ENCODE measurements at places on chromosomes 5 and 9. TPM values are rescaled to one million over a fixed set of nuclear protein-coding genes. Genes with fewer than 3 reads are reported as not detected.
A peak's percentile ranks its signal among the peaks of the same experiment; 100 is the strongest.

The RABL6 gene
- 84.6 TPM for polyA plus RNA-seq

The SPATA31C1 gene
- polyA plus RNA-seq = not detected

DNA sequence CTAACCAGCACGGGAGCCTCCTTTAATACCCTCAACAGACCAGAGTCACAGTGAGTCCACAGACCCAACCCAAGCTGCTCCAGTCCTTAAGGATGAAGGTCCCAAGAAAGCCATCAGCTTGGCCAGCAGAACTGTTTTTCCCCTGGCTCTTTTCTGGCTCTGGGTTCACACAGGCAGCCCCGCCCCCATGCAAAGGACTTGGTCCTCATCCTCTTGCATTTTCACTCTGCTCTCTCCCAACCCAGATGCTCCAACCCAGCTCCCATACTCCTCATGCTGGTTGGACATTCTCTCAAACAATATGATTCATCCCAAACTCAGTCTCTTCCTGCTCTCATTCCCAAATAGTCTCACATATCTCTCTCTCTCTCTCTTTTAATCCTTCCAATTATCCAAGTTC is 74.2 kb upstream of the SPOCK1 start:
- DNase-seq = no peak

- DNase-seq = peak; percentile 54
Measured at GRCh38 chr9:91411096-91411771, 12.4 kb downstream of the NFIL3 start.

Measured in foreskin keratinocyte (primary cell).